Umbilical cord (tissue), 2 donors: ENCODE measurements at places on chromosomes 12 and 14. TPM values are rescaled to one million over a fixed set of nuclear protein-coding genes. Genes with fewer than 3 reads are reported as not detected.
A peak's percentile ranks its signal among the peaks of the same experiment; 100 is the strongest.

DNA sequence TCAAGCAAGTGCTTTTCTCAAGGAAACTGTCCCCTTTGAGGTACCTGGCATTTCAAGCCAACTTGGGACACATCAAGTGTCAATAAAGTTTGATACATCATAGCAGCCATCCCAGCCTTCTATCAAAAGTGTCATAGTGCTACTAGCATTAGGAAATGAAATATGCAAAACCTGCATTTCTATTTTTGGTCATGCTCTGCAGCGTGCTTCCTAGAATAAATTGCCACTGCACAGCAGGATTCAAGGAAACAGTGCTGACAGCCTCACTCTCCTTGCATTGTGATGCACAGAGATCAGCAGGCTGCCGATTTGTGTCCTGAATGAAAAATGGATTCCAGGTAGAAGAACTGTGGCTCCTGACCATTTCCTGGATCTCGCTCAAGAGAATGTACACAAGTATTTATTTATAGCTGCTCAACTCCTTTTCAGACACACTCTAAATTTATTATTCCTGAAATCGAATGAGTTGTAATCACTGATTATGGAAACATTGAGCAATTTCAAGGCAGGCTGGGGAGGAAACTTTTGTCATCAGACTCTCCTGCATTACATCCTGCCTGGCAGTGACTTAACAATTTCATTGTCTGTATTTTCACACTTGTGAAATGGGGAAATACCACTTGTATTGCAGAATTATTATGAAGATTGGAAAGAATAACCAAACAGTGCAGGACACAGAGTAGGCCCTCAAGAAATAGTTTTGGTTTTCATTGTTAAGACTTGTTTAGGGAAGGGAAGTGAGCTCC lies 120.9 kb downstream of the SLC38A6 start:
- peak; percentile 37 for DNase-seq

GRCh38 chr14:58690801-58691516 lies 53.2 kb downstream of the DACT1 start:
- DNase-seq: no peak

- DNase-seq: no peak
These were observed 45.9 kb downstream of the IFNG start for GRCh38 chr12:68113644-68114043.

- no peak for DNase-seq
These were observed 61.7 kb downstream of the FBXO34 start for GRCh38 chr14:55332654-55333570.

DNA sequence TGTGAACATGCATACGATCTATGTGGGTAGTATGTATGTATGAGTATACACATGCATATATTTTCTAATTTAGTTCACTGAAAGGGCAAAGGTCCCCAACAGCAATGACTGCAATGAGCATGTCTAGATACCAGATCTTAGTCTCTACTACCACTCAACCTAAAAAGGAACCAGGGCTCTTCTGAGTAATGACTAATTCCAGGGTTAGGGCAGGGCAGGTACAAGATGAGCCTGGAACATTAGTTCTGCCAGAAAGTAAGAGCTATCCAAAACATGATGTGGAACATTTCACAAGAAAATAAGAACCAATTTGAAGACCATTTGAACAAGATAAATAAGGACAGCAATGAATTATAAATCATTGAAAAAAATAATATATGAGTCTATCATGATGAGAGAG lies 91.3 kb upstream of the PDZRN4 start:
- no peak for DNase-seq

PIP4P1 gene
- 6.5 TPM for total RNA-seq
